ENCODE measurements at places on chromosomes 3 and 15. TPM values are rescaled to one million over a fixed set of nuclear protein-coding genes. Genes with fewer than 3 reads are reported as not detected.

DNA sequence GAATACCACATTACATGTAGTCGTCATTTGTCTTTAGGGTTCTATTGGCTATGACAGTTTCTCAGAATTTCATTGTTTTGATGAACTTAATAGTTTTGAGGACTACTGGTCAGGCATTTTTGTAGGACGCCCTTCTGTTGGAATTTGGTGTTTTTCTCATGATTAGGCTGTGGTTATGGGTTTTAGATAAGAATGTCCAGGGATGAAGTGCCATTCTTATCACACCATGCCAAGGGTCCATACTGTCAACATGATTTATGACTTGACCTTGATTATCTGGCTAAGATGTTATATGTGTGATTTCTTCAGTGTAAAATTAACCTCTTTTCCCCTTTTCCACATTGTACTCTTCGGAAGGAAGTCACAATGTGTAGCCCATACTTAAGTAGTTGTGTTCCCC lies 135.3 kb downstream of the DIPK2A start:
- no peak for DNase-seq

- DNase-seq: no peak
Measured at GRCh38 chr3:195696632-195697278, 24.0 kb upstream of the MUC20 start.

GRCh38 chr3:87468938-87469337 lies 192.6 kb upstream of the POU1F1 start:
- DNase-seq: no peak

DNA sequence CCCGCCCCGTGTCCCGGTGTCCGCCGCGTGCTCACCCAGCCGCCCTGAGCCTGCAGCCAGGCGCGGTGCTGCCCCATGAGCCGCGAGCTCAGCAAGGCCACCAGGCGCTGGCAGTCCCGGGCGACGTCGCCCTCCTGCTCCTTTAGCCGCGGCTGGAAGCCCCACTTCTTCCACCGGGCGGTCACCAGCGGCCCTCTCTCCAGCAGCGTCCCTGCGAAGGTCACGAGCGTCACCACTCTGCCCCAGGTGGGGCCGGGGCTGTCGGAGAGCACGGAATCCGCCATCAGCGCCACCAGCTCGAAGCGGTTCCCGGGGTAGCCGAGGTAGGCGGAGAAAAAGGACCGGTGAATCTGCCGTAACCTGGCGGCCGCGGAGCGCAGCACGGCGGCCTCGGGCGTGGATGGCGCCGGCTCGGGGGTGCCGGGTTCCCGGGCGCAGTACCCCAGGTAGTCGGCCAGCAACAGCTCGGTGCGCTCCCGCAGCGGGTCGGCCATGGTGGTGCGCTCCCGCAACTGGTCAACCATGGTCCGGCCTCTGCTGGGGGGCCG lies 298 bp downstream of the BCL2L10 start:
- no peak for DNase-seq

- DNase-seq: no peak
Measured at GRCh38 chr15:67202091-67202490, 52.4 kb downstream of the AAGAB start.

- no peak for DNase-seq
Measured at GRCh38 chr3:76789237-76789636, 250.7 kb upstream of the ROBO2 start.

DNA sequence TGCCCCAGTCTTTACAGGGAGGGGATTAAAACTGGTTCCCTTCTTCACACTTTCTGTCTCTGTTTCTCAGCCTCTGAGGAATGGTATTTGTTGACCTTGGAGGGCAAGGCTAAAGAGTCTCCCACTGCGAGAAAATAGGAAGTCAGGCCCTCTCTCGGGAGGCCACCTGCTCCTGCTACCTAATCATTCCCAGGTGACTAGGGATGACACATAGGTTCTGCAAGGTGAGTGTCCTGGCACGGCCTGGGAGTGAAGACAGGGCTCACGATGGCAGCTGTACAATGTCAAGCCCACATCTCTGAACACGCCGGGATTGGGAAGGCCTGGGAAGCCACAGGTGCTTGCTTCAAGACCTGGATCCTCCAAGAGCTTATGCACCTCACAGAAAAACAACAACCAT lies 314.2 kb downstream of the NTRK3 start:
- DNase-seq: no peak

DNA sequence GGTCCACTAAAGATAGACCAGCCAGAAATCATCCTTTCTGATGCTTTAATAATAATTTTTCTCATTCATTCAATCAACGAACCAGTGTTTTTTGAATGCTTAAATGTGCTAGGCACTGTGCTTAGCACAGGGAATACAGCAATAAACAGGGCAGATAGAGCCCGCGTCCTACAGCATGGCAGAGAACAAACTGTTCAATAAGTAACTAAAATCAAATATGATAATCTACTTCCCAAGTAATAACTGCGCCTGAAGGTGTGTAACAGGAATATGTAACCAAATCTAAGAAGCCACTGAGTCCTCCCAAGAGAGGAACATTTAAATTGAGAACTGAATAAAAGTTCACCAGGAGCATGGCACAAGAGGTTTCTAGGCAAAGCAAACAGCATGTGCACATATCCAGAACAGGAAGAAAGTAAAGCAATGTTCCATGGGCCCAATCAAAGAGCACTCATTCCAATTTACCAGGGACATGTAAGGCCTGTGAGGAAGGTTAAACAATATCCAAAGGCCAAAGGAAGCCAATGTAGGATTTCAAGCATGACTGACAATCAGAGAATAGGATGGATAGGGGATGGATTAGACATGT lies 311.0 kb upstream of the RARB start:
- DNase-seq: no peak

GRCh38 chr3:133933097-133934024 lies 37.7 kb upstream of the RAB6B start:
- no peak for DNase-seq

DNA sequence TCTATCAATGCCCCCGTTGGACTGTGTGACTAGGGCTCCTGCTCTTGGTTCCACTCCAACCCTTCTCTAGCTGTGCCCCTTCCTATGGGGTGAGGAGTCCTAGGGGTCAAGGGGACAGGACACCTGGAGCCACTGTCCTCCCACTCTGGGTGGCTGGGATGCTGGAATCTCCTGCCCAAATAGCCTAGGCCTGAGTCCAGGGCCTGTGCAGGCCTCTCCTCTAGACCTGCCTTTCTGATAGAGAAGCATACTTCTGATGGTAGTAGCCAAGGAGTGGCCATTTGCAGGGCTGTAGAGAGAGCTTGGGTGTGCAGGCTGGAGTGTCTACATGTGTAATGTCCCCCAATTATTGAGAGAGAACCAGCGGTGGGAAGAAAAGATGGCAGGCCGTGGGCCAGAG lies 54.2 kb downstream of the ITGA11 start:
- no peak for DNase-seq

DNA sequence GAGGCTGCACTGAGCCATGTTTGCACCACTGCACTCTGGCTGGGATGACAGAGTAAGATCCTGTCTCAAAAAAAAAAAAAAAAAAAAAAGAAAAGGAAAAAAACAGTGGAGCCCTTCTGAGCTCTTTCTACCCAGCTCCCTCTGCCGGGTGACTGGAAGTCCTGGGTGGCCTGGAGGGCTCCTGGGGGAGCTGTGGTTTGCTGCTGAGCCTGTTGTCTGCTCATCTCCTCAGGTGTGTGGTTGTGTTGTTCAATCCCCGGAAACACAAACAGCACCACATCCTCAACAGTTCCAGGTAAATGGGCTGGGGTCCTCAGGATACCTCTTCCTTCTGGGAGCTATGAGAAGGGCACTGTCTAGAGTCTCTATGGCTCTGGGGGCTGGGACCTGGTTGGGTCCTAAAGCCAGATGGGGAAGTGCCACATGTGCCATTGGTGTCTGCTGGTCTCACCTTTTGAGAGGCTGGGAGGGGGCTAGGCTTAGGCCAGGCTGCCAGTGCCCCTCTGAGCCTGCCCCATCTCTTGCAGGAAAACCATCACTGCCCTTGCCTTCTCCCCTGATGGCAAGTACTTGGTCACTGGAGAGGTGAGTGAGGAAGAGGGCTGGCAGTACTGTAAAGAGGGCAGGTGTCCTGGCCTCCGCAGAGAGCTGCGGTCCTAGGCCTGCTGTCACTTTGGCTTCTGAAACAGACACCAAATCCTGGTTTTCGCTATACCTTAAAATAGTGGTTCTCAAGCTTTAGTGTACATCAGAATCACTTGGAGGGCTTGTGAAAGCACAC lies 17.1 kb upstream of the JMJD7 start:
- DNase-seq: peak; percentile 20

GRCh38 chr3:64533617-64534317 lies 154.0 kb downstream of the ADAMTS9 start:
- DNase-seq: peak; percentile 64

GRCh38 chr3:190182418-190183043 lies 61.8 kb upstream of the P3H2 start:
- peak; percentile 61 for DNase-seq

DNA sequence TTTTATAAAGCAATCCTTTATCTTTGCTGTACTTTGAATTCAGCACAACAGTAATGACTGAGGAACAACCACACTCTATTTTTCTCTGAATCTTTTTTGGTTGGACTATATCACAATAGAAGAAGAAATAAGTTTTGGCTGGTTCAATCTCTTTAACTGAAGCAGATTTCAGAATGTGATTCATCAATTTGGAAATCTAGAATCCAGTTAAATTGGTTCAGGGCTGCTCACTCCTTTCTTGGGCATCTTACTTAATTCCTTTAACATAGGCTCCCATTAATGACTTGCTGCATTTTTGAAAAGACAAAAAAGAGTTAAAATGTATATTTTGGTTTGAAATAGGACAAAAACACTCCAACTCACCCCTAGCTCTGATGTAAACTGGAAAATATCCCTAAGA lies 688.3 kb upstream of the NECTIN3 start:
- no peak for DNase-seq

GRCh38 chr3:187103251-187103650 lies 36.0 kb downstream of the RPL39L start:
- no peak for DNase-seq

GRCh38 chr15:90718232-90718631 lies 1.1 kb downstream of the BLM start:
- DNase-seq: no peak

DNA sequence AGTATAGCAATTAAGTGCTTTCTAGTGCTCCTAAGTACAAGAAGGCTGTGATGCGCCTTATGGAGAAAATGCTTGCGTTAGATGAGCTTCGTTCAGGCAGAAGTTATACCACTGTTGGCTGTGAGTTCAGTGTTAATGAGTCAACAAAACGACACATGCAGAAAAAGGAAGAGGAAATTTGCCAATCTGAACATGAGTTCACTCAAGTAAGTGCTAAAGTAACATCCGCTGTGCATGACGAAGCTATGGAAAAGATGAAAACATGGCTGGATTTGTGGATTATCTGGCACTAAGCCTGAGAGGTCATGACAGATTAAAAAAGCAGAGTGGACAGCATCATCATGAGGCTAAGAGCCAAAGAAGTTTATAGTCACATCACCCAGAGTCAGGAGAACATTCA lies 36.9 kb downstream of the SH3BP5 start:
- peak; percentile 20 for DNase-seq

DNA sequence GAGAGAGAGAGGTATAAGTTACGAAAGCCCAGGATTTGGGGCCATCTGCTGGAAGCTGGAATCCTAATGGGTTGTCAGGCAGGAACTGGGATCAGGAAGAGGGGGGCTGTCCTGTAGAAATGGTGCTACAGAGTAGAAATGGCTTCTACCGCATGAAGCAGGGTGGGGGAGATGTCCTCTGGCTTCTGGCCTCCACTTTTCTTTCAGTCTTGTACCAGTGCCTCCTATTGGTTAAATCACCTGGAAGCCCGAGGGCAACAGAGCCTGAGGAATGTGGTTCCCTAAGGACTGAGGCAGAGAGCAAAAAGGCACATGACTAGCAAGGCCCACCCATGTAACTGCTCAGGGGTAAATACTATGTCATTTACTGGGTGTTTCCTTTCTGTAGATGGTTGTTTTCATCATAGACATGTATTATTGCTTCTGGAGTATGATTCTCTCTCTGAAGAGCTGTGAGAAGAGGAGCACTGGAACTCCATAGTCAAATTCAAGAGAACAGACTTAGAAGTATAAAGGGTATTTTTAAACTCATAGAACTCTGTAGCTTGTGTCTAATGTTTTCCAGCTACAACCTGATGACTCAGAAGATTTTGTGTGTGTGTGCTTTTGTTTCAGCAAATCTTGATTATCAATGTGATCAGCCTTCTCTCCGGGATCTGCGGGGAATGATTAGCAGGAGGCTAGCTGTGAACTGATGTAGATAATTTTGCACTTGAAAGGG lies 20.2 kb upstream of the MITF start:
- no peak for DNase-seq

GRCh38 chr3:146889626-146890025 lies 284.5 kb upstream of the PLSCR5 start:
- no peak for DNase-seq

DNA sequence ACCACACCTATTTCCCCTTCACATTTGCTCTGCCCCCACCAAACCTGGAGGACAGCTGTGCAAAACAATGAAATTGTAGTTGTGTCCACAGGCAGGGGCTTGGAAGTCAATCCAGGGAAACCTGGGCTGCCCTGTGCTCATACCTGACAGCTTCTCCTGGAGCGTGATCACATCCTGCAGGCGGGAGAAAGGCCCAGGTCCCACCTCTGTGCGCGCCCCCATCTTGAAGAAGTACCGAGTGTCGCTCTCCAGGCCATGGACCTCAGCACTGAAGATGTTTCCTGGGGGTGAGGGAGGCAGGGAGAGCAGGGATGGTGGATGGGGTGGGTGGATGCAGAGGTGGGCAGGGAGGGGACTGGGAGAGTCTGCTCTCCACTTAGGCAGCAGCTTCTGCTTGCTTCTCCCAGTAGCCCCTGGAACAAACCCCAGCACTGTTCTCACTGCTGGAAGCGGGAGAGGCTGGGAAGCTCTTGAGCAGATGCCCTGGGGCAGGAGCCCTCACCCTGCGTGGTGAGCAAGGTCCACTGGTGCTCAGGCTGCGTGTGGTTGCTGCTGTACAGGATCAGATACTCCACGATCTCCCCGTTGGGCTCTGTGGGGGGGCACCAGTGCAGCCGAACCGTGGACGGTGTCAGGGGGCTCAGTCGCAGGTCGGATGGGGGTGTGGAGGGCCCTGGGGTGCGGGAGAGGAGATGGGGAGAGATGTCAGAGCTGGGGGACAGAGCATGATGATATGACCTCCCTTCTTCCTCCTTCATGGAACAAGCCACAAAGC lies 10.7 kb upstream of the IGDCC3 start:
- no peak for DNase-seq

GRCh38 chr3:195895861-195896360 lies 12.4 kb downstream of the TNK2 start:
- DNase-seq: peak; percentile 25

DNA sequence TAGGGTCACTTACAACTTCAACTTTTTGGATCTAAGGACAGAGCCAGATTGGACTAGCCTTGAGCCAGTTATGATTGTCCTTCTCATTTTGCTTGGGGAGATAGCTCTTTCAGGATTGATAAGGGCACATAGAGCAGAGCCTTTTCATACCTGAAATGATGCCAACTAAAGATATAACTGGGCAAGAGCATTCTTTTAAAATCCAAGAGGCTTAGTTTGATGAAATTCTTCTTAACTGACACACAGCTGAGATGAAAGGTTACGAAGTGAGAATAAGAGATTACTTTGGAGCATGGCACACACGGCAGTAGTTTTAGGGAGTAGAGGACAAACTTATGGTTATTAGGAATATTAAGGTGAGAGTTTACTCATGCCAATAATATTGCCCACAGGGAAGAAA lies 12.7 kb downstream of the CD200 start:
- no peak for DNase-seq

The PPARG gene
- 4.5 TPM for total RNA-seq

The ITIH1 gene
- total RNA-seq: not detected

All from HFFc6 (cell line).